ENCODE measurements at places on chromosomes 16 and 17. TPM values are rescaled to one million over a fixed set of nuclear protein-coding genes. Genes with fewer than 3 reads are reported as not detected.

Gene ZNF750
- not detected for total RNA-seq

Gene GUCY2D
- total RNA-seq: not detected

Gene MVD
- total RNA-seq: 22.6 TPM

Gene KRT27
- not detected for total RNA-seq

Gene RAMP2
- 46.3 TPM for total RNA-seq

Gene UNC45B
- total RNA-seq: not detected

Measured in posterior vena cava (tissue), 2 donors.